ENCODE measurements at places on chromosomes 16 and 17.

GRCh38 chr17:71709271-71709890, 411.4 kb upstream of the SOX9 start:
- DNase-seq: no peak

GRCh38 chr16:66069587-66069986, 296.9 kb upstream of the CDH5 start:
- DNase-seq: no peak

GRCh38 chr17:48552466-48553189, 7.7 kb upstream of the HOXB2 start:
- no peak for DNase-seq

DNA sequence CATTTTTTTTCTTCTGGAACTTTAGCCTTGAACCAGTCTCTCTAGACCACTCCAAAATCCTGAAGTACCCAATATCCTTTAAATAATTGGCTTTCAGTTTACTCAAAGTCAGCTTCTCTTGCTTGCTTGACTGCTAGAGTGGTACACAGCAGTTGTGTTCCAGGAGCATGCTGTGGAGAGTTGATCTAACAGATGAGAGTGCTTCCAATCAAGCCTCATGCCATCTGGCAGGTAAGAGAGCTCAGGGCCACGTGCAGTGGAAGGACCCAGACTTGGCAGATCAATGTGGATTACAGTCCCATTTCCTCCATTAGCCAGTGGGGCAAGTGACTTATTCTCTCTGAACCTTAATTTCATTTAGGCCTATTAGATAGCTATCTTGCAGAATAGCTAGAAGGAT, 15.7 kb downstream of the CNEP1R1 start:
- DNase-seq: no peak

- DNase-seq: no peak
Measured at GRCh38 chr16:74477226-74477625, 55.9 kb upstream of the CLEC18B start.

DNA sequence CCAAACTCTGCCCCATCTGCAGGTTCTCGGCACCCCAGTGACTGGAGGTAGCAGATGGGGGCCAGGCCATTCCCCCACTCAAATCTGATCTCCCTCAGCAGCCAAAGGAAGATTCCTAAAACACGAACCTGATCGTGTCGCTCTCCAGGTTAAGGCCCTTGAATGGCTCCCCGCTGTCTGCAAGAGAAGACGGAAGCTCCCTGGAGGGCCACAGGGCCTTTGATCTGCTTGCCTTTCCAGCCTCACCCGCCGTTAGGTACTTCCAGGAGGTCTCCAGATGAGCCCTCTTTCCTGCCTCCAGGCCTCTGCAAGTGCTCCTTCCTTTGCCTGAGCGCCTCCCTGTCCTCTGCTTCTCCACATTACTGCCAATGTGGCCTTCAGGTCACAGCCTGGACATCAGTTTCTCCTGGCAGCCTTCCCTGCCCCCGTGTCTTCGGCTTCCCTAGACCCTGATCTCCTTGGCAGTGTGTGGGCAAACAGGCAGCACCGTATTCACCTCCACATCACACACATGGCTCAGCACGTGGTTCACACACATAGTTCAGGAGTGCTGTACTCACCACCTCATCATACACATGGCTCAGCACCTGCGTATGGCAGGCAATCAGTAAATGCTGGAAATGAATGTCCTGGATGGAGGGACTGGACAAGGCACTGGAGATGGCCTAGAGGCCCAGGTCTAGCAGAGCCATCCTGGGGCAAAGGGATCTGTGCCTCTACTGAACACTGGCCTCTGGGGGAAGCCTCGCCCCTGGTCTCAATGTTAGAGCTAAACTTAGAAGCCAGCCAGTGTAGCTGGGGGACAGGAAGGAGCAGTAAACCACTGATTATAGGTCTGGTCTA, 26.4 kb upstream of the MRPS23 start:
- DNase-seq: no peak

Data from SHP77 (cell line).